Globus pallidus (tissue), 1 donor: ENCODE measurements at places on chromosomes 7 and 10.

- no peak for DNase-seq
Observed at GRCh38 chr10:130994845-130995244, 316.7 kb downstream of the TCERG1L start.

DNA sequence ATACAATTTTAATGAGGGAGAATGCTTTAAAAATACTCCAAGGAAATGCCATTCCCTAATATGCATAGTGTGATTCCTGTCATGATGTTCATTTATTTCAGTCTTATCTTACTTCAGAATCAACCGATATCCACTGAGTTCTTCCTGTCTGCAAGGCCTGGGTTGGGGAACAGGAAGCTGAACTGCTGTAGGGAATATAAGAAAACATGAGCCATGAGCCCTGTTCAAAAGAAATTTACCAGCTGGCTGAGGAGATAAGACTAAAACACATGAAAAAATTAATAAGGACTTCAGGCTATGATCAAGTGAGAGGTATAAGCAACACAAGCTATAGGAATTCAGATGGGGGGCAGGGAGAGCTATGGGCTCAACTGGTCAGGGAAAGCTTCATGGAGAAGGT lies 184.7 kb downstream of the PLPP4 start:
- DNase-seq = no peak

GRCh38 chr10:58956926-58957325 lies 219.5 kb upstream of the PHYHIPL start:
- DNase-seq = no peak

DNA sequence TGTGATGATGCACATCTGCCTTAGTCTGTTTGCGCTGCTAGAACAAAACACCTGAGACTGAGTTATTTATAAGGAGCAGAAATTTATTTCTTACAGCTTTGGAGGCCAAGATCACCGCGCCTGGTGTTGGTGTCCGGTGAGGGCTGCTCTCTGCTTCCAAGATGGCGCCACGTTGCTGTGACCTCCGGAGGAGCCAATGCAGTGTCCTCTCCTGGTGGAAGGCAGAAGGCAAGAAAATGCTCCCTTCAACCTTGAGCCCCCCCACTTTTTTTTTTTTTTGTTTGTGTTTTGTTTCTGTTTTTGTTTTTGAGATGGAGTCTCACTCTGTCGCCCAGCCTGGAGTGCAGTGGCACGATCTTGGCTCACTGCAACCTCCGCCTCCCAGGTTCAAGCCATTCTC lies 16.0 kb upstream of the ACTR3B start:
- DNase-seq = no peak

DNA sequence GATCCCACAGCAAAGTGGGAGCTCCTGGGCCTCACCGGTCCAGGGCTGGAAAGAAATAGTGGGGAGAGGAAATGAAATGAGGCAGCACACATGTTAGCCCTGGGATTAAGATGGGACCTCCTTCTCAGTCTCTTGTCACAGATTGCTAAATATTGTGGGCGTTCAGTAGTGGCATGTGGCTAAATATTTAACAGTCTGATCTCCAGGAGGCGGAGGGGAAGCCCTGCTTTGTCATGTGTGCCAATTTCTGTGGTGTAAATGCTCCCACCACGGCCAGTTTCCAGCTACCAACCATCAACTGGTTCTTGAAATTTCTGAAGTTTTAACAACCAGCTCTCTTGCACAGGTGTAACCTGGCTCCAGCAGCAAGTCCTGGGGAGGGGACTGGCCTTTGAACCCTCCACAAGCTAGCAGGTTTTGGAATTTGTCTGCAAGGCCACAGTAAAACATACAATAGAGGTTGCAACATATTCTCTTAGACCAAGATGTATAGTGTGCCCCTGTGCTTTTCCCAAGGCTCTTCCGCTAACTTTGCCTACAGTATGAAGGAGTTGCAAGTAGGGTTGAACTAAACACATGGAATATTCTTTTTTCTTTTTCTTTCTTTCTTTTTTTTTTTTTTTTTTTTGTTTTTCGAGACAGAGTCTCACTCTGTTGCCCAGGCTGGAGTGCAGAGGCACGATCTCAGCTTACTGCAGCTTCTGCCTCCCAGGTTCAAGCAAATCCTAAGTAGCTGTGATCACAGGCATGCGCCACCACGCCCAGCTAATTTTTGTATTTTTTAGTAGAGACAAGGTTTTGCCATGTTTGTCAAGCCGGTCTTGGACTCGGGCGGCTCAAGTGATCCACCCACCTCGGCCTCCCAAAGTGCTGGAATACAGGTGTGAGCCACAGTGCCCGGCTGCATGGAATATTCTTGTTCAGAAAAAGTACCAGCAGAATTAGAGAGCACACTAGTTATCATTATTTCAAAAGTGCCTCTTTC lies 103.1 kb upstream of the PCBD1 start:
- DNase-seq = no peak

DNA sequence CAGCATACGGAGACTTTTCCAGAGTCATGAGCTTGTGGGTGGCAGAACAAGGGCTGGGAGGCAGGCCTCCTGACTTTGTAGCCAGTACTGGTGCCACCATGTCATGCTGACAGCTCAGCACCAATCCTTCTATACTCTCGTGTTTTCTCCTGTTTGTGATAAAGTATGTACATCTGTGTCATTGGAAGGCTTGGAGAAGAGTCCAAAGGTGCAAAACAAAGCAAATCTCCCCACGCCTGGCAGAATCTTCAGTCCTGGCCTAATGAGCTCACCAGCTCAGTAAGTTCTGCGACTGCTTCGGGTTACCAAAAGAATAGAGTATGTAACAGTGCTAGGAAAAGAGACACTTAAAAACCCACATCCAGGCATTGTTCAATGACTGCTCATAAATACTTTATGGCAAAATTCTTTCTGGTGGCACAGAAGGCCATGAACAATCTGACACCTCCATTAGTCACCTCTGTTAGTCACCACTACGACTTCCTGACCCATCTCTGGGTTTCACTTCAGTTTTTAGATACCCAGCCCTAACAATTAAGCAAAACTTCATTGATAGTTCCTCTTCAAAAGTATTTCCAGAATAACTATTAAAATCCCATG lies 24.5 kb downstream of the STEAP1 start:
- no peak for DNase-seq

GRCh38 chr7:24555184-24555583 lies 18.1 kb upstream of the PALS2 start:
- no peak for DNase-seq

DNA sequence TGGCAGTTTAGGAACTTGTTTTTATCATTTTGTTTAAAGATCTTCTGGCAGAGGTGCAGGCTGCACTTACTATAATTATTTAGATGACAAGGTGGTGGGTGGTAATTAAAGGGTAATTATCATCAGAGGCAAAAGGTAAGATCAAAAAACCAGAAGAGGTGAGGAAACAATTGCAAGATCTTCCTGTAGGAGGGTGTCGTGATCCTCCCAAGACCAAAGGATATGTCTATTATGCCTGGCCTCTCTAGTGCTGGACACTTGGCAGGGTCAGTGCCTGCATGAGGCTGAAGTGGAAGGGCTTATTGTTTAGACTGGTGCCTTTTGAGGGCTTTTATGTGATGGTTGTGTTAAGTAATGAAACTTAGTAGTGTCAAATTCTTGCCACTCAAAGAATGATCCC lies 1.8 kb upstream of the WAPL start:
- peak; percentile 45 for DNase-seq

DNA sequence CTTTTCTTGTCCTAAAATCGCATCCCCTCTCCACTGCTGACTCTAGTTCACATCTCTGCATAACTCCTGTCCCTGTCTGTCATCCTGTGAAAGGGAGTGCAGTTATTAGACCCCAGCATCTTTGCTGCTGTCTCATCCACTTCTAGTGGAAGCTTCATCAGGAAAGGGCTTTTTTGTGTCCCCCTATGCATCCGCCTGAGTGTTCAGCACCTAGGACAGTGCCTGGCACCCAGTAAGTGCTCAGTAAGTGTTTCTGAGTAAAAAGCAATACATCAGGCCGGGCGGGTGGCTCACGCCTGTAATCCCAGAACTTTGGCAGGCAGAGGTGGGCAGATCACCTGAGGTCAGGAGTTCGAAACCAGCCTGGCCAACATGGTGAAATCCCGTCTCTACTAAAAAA lies 211.8 kb upstream of the FOXK1 start:
- DNase-seq = no peak

- peak; percentile 91 for DNase-seq
Observed at GRCh38 chr10:1199897-1200721, 143.9 kb downstream of the WDR37 start.

GRCh38 chr7:80392229-80393169 lies 119.4 kb downstream of the GNAT3 start:
- peak; percentile 61 for DNase-seq

DNA sequence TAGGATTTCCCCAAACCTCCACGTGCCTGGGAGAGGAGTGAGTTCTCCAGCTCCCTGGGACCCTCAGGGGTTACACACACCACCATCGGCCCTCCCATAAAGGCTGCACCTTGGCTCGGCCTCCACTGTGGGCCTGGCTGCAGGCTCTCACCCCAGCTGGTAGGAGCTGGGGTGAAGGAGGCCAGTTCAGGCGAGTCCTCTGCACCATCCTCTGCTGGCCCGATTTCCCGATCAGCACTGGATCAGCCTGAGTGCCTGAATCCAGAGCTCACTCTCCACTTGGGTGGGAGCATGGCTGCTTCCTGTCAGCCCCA lies 115.1 kb upstream of the RET start:
- DNase-seq = no peak

DNA sequence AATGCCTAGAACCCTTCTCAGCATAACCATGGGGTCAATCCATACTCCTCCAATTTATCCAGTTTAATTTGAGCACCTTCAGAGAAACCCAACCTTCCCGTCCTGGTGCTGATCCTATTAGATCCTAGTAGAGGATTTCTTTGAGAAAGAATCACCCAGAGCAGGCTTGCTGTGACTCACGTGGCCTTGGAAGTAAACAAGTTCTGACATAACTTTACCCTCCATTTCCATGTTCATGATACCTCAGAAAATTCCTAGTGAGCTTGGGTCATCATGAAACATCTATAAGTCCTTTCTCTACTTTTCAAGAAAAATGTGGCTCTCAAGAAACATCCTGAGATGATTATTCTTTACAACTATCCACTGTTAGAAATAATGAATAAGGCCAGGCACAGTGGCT lies 71.7 kb downstream of the PRLHR start:
- DNase-seq = no peak

GRCh38 chr7:25926891-25927625 lies 224.9 kb upstream of the NFE2L3 start:
- DNase-seq = no peak

- DNase-seq = no peak
Observed at GRCh38 chr7:2882111-2882510, 38.0 kb upstream of the GNA12 start.

DNA sequence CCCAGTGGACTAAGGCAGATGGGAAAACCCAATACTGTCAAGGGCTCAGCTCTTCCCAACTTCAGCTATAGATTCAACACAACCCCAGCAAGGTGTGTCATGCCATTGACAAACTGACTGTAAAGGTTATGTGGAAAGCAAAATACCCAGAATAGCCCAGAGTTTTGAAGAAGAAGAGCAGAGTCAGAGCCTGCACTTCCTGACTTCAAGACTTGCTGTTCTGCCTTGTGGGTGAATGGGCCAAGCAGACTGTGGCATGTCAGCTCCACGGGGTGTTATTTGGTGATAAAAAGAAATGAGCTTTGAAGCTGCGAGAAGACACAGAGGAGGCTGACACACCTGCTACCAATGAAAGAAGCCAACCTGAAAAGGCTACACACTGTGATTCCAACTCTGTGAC lies 89.7 kb downstream of the NKX6-2 start:
- DNase-seq = no peak

- DNase-seq = no peak
Observed at GRCh38 chr7:139476139-139476538, 7.3 kb downstream of the KLRG2 start.

DNA sequence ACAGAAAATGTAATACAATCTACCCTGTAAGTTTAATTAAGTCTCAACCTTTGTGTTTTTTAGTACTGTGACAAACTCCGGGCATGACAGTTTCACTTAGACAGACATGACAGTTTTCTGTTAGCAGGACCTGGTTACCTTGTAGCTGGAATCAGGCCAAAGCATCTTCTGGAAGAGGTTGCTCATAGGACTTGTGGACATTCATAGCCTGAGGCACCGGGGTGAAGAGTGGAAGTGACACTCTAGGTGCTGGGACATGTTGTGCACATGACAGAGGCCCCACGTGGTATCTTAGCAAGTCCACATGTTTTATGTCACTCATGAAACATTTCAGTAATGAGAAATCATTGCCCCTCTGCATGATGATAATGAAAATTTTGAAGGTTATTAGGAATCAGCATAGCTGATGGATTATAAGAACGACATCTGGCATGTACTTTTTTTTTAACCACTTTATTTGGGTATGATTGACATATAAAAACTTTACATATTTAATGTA lies 441.4 kb downstream of the CNTNAP2 start:
- no peak for DNase-seq

DNA sequence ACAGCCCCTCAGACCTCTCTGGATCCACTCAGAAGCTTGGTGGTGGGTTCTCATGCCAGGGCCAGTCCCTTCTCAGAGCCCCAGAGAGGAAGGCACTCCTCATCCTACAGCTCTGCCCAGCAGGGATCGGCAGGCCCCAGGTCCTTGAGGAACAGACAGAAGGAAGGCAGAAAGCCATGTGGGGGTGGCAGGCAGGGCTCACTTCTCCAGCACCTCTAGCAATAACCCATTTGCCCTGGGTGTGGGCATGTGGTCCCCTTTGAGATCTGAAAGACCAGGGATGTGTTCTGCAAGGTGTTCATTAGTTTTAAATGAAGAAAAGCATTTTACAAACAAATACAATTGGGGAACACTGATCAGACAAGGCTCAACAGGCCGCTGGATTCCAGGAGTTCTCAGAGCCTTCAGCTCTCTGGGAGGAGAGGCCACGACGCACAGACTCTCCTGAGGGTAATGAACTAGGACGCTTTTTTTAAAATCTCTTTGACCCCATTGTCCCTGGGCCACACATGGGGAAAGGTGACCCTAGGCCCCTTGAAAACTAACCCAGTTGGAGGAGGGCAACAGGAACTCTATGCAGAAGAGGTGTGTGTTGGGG lies 40.6 kb downstream of the LDB3 start:
- DNase-seq = no peak

DNA sequence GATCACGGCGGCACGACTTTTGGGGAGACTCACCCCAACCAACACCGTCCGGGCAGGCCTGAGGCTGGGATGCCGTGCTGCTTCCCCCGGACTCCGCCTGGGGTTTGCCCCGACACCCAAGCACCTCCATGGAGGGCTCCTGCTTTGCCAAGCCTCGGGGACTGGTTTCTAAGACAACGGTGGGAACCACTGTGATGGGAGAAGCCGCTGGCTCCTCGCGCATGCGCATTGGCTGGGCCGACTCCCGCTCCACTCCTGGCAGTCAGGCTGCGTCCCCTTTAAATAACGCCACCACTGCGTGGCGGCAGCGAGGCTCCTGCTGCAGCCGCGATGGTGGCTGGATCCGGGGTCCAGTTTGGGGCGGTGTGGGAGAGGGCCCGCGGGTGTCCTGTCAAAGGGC lies 201.0 kb downstream of the ZNF716 start:
- DNase-seq = no peak

GRCh38 chr7:88694207-88694606 lies 65.3 kb upstream of the ZNF804B start:
- DNase-seq = no peak

GRCh38 chr7:48113275-48113674 lies 24.2 kb downstream of the UPP1 start:
- DNase-seq = no peak

GRCh38 chr7:117248829-117249228 lies 74.0 kb downstream of the WNT2 start:
- peak; percentile 35 for DNase-seq
